ENCODE measurements at places on chromosomes 3 and 15.

GRCh38 chr15:97961067-97961954 lies 808 bp downstream of the ARRDC4 start:
- DNase-seq = peak; percentile 15

GRCh38 chr15:66824424-66824823 lies 122.4 kb downstream of the SMAD6 start:
- DNase-seq = no peak

GRCh38 chr3:165459111-165459510 lies 262.9 kb upstream of the SLITRK3 start:
- no peak for DNase-seq

- DNase-seq = no peak
Observed at GRCh38 chr3:78629544-78629943, 1138.3 kb downstream of the ROBO1 start.

GRCh38 chr3:64260431-64260830 lies 35.2 kb upstream of the PRICKLE2 start:
- no peak for DNase-seq

GRCh38 chr15:43538091-43538490 lies 20.7 kb downstream of the MAP1A start:
- no peak for DNase-seq

GRCh38 chr3:71432044-71432975 lies 151.2 kb downstream of the FOXP1 start:
- no peak for DNase-seq

GRCh38 chr3:11507719-11508118 lies 136.0 kb downstream of the VGLL4 start:
- DNase-seq = no peak

GRCh38 chr3:161108840-161109239 lies 3.7 kb upstream of the B3GALNT1 start:
- no peak for DNase-seq

GRCh38 chr3:186782542-186783057 lies 777 bp upstream of the EIF4A2 start:
- no peak for DNase-seq

DNA sequence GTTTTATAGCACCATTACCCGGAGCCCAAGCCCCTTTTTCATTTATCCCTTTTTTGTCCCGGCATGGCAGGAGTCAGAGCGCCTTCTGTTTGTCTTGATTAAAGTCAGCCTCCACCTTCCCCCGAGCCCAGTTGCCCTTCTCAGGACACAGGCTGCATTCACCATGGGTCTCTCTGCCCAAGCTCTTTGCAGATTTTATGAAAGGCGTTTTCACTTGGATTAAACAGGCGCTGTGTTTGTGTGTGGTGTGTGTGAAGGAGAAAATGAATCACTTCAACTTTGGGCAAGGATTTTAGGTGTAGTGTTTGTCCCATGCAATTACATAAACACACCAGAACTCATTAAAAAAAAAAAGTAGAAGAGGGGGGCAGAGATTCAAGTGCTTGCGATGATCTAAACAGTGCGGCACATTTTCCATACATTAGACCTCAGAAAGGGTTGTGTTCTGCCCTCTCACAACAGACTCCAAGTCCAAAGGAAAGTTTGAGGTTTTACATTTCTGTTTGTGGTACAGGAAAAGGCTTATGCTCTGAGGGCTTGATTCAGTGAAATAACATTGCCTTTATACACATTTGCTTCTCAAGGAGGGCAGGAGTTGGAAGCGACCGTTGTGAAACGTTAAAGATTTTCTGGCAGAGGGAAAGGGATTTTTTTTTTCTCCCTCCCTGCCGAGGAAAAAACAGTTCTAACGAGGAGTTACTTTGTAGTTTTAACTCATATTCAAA lies 14.5 kb upstream of the IL16 start:
- no peak for DNase-seq

DNA sequence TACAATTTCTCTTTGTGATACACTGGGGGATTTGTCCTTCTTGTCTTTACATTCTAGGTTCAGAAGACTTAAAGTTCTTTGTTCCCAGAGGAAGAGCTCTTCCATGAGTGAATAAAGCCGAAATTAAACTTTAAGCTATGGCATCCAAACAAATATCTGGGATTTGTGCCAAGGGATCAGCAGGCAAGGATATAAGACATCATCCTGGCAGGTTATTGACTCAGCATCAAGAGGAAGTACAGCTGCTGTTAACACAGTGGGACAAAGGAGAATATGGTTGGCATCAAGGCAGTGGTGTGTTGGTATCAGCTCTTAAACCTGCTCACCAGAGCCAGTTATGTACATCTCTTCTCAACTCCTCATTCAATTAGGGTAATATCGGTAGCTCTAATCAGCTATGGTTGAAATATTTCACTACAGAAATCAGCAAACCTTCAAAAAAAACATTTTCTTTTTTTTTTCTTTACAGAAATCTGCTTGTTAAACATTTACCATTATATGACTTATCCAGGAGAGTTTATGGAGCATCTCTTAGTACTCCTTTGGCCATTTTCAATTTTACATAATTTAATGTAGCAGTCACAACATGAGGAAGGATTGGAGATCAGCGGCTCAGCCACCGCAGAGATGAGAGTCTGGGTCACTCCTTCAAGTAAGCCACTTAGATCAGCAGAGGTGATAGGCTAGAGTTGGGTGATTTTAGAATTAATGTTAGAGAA lies 1198.6 kb upstream of the EPHA6 start:
- no peak for DNase-seq

DNA sequence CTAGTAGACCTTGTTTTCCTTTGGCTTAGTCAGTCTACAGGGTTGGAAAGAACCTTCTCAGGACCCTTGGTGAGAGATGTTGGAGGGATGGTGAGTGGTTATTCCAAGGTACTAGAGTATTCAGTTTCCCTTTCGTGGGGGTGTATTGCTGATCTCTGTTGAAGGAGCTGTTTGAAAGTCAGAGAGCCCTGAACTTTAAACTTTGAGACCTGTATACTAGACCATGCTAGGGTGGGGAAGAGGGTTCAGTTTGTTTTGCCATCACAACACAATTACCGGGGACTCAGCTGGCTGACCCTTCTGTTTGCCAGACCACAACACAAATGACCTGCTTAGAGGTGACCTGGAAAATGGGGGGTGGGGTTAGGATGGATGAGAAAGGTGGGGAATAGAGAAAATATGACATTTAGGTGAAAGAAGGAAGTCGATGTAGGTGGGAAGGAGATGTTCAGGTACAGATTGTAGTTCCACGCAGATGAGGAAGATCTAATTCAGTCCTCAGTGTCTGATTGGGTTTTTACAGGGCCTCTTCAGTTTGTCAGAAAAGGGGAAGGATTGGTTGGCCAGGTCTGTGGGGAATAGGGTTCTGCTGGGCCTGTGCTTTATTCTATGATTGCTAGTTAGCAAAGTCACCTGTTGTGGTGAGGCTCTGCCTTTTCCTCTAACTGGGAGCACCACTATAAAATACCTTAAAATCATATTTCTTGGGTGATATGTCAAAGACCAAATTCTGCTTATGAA lies 6.8 kb downstream of the UBE2E2 start:
- no peak for DNase-seq

DNA sequence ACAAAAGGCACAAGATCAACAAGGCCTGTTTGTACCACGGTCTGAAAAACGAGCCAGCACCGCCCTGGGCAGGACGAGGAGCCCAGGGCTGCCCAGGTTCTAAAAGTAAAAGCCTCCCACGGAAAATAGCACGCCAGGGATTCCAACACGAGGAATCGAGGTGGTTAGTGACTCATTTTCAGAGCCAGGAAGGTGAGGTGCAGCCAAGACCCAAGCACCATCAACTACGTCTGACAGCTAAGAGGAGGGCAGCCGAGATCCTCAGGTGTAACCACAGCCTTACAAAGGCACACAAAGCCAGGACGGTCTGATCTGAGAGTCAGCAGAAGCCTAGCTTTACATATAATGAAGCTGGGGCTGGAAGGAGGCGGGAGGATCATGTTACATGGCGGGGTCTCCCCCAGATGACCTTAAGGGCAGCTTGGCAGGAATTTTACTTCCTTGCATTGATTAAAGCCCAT lies 52.5 kb downstream of the ATP10A start:
- peak; percentile 28 for DNase-seq

DNA sequence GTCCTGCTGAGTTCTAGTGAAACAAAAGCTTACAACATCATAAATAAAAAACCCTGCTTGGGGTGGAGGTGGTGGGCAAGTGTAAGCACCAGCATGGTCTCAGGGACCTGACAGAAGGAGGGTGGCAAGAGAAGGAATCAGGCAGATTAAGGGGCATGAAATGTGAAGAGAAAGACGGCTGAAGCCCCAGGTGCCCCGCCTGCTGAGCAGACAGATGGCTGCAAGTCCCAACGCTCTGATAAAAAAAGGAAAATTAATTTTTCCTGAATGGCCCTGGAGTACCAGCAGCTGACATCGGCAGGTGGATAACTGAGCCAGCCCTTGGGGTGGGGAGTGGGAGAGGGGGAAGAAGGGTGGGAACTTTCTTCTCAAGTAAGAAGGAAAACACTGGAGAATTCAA lies 137.9 kb downstream of the XXYLT1 start:
- no peak for DNase-seq

- no peak for DNase-seq
Observed at GRCh38 chr3:4447295-4447999, 19.6 kb downstream of the SUMF1 start.

- no peak for DNase-seq
Observed at GRCh38 chr3:17908399-17909191, 166.2 kb upstream of the TBC1D5 start.

Measured in activated CD4-positive, alpha-beta T cell treated with anti-CD3 and anti-CD28 coated beads for 48 hours (primary cell).